ENCODE measurements at places on chromosomes 3 and 15.

GRCh38 chr3:43770426-43771103 lies 79.8 kb downstream of the ABHD5 start:
- peak; percentile 18 for DNase-seq

- no peak for DNase-seq
Observed at GRCh38 chr3:76505202-76505845, 534.6 kb upstream of the ROBO2 start.

DNA sequence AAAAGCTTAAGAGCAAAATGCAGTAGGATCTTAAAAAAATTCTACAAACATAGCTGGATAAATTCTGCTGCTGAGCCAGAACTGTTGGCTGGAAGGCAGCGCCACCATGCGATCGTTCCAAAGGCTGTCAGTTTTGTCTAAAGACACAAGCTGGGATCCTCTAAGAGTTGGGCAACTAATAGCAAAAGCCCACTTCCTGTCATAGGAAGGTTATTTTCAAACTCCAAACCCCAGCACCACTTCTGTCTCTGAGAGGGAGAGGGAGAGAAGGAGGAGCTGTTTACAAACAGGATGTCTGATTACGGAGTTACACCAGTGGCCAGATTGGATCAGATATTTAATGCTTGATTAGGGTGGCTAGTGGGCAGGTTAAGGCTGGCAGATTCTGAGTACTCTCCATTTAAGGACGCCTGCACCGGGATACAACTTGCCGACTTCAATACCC lies 44.0 kb downstream of the EIF4E3 start:
- no peak for DNase-seq

- no peak for DNase-seq
Observed at GRCh38 chr15:85974348-85974705, 105.3 kb upstream of the AGBL1 start.

DNA sequence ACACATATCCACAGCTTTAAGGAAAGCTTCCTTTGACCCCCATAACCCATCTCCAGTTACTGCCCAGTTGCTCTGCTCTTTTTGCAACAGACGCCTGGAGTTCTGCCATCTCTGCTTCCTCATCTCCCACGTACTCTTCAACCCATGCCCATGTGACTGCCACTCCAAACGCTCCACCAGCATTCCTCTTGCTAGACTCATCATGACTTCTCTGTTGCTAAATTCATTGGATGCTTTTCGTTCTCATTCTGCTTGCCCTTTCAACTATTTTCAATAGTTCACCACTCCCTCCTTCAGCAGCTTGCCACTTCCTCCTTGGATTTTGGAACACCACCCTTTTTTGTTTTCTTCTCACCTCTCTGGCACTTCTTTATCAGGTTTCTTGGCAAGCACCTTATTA lies 2.7 kb upstream of the KNSTRN start:
- DNase-seq = no peak

GRCh38 chr3:151900460-151900859 lies 27.0 kb downstream of the SUCNR1 start:
- no peak for DNase-seq

GRCh38 chr3:157493627-157494550 lies 9.3 kb downstream of the VEPH1 start:
- DNase-seq = no peak

DNA sequence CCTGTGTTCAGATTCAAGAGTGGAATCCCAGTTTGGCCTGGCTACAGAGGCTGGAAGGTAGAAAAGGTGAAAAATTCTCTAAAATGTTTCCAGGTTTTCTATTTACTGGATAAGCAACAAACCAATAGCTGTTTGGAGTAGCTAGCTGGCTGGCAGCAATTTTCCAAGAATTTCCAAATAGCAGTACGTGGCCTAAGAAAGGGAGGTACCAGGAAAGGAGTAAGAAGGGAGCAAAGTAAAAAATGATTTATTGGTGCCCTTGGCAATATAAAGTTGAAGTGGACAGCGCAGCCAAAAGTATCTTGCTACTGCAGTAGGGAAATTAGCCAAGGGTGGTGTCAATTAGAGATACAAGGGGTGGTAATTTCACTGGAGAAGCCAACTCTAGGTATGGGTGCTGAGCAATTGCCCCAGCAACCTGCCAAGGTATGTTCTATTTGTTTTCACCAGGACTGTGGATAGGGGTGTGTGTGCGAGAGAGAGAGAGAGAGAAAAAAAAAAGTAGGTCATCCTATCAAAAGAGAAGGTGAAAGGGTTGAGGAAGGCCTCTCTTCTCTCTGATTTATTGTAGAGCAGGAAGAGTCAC lies 40.8 kb upstream of the THBS1 start:
- DNase-seq = no peak

DNA sequence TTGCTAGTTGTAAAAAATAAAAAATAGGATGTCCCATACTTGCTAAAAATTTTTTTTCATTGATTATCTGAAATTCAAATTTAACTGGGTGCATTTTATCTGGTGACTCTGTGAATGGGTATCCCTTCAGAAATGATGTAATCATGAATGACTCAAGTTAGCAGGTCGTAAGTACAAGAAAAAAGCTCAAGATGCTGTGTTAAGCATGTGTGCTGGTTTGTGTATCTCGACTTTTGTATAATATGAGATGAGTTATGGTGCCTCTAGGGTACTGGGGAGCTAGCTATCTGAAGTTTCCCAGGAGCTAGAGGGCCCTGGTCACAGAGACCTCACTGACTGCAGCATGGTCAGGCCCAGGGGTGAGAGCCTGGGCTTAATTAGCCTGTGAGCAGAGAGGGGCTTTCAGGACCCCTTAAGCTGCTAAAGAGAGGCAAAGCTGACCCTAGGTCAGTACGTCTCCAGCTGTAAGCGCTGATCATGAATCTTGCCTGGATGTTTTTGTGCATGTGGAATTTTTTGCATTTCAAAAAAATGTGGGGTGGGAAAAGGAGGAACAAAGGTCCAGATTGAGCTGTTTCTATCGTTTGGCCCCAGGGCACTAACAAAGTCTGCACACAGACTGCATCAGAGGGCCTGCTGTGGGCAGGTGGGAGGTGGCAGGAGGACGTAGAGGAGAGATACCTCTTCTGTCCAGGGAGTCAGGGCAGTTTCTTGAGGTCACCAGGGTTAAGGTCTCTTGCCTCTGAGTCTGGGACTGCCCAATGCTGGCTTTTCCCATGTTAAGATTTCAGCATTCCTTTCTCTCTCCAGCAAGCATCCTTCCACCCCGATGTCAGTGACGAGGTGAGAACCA lies 233.2 kb upstream of the TPM1 start:
- DNase-seq = no peak

GRCh38 chr3:5579946-5580345 lies 392.4 kb downstream of the EDEM1 start:
- no peak for DNase-seq

- DNase-seq = no peak
Observed at GRCh38 chr15:54681584-54681983, 515.2 kb downstream of the RSL24D1 start.

DNA sequence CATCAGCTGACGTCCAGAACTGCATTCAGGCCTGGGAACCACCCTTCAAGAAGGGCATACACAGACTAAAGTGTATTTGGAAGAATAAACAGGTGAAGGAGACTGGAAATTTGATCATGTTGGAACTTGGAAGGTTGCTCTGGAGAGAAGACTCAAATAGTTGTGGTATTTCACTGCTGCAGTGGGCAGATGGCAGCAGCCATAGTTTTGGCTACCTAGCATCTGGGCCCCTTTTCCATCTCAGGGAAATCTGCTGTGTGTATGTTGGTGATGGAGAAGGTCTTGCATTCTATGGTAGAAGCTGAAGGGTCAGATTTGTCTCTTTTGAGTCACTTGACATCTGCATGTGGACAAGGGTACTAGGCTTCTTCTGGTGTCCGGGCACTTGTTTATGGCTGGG lies 114.4 kb upstream of the FGF7 start:
- DNase-seq = no peak

DNA sequence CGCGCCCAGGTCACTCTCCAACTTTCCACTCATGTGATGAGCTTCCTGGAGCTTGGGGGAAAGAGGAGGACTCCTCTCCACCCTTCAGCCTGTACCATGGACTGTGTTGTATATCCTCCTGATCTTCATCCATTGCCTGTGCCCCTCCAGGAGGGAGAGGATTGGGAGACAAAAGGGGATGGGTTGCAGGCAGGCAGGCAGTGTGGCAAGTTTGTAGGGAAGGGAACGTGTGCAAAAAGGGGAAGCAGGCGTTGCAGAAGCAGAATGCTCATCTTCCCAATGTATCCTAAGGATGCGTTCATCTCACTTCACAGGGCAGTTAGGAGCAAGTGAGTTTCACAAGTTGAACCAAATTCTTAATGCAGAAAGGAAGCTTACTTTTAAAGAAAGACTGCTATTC lies 28.1 kb upstream of the GHSR start:
- DNase-seq = no peak

GRCh38 chr3:187623285-187623814 lies 46.8 kb downstream of the SST start:
- no peak for DNase-seq

DNA sequence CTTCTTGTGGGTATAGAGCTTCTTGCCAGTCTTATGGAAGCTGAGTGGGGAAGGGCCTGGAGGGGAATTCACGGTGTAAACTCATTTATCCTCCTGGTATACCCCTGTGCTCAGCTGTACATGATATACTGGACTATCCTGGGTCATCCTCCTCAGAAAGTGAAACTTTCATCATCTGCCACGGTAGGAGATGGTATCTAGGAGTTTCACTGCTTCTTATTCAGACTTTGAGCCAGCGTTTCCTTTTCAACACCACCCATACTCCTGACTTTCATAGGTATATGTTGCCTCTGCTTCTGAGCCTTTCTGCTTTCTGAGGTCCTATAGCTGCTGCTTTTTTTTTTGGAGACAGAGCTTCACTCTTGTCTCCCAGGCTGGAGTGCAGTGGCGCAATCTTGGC lies 15.6 kb downstream of the SENP5 start:
- DNase-seq = no peak

GRCh38 chr3:23944861-23945662 lies at the start of gene NR1D2:
Gene NR1D2 (plus strand): TSS chr3:23945286. CDS start chr3:23945579, 293 bp downstream.
- peak; percentile 58 for DNase-seq

DNA sequence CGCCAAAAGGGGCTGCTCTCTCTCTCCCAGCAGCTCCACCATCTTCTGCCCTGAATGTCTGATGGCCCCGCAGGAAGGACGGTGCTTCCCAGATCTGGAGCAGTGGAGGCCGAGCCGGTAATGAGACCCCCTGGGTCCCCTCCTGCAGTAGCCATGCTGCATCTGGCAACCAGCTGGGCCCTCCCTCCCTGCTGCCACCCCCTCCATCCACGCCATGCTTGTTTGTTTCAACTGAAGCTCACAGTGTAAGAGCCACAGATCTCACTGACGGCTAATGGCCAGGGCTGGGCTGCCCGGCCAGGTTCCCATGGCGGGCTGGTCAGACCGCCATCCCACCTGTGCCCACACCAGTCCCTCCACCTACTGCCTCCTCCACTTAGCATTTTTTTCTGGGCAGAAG lies 260.8 kb downstream of the UACA start:
- no peak for DNase-seq

- DNase-seq = no peak
Observed at GRCh38 chr3:134938029-134938525, 143.0 kb downstream of the EPHB1 start.

DNA sequence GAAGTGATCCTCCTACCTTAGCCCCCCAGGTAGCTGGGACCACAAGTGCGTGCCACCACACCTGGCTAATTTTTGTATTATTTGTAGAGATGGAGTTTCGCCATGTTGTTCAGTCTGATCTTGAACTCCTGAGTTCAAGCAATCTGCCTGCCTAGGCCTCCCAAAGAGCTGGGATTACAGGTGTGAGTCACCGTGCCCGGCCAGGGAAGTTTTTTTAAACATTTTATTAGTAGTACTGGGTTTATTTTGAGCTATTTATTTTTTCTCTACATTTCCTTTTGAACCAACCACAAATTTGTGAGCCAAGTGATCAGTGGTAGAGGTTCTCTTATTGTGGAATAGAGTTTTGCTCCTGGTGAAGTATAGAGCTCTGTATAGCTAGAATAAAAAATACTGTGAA lies 33.7 kb downstream of the ARMC8 start:
- DNase-seq = no peak

DNA sequence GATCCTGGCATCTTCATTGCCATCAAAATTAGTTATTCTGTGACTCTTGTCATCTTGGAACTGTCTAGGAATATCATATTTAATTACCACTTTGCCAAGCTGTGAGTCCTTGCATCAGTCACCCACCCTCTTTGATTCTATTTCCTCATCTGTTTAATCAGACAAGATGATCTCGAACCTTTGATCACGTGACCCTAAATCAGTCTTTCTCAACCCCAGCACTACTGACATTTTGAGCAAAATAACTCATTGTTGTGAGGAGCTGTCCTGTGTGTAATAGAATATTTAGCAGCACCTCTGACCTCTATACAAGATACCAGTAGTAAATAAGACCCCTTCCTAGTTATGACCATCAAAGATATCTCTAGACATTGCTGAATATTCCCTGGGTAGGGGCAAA lies 343.4 kb upstream of the ARPP21 start:
- no peak for DNase-seq

DNA sequence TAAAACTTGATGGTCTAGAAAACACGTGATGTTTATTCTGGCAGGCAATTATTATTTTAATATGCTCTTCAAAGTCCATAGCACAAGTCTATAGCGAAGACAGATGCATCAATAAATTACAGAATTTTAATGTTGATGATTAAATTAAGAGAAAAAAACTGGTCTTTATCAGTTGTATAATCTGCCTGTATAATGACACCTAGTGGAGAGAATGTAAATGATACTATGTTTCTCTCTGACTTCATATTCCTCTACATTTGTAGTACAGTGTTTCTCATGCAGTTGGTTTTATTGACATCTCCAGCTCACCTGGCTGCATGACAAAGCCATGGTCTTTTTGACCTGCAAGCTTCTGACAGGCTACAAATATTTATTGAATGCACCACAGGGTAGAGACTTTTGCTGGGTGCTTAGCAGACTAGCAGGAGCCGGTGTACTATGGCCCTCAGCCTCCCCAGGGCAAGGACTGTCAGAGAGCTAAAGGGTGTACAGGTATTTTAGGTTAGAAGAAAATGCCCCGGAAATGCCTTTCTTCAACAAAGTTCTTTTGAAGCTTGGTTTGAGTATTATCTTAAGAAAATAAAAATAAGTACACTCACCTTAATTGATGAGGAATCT lies 289.9 kb downstream of the GAP43 start:
- DNase-seq = no peak

DNA sequence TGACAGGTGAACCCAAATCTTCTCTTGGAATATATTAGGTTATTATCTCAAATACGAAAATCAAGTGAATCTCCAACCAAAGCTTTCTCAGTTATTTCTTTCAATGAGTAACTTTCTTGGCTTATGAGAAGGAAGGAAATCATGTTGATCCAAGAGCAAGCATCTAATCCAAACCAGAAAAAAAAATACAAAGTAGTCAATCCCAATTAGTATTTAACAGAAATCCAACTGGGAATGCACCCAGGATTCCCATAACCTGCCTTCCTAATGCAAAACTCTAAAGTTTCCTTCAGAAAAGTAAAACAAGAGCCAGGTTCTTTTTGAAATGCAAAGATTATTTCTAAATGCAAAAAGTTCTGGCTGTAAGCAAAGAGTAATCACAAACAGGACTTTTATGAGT lies 289.3 kb downstream of the SHOX2 start:
- DNase-seq = no peak

- DNase-seq = no peak
Observed at GRCh38 chr3:69092030-69092516, 7.3 kb downstream of the ARL6IP5 start.

GRCh38 chr3:133835961-133836360 lies 30.3 kb downstream of the SRPRB start:
- no peak for DNase-seq

GRCh38 chr3:187935623-187936156 lies 190.4 kb upstream of the BCL6 start:
- no peak for DNase-seq

Data from activated T-cell treated with anti-CD3 and anti-CD28 coated beads for 4 hours (primary cell).